Cardiac septum (tissue), 1 donor: ENCODE measurements at places on chromosomes 2 and 18. TPM values are rescaled to one million over a fixed set of nuclear protein-coding genes. Genes with fewer than 3 reads are reported as not detected.

The ZC3H15 gene
- 36.8 TPM for total RNA-seq

The ANKRD30BL gene
- total RNA-seq, result not detected

The NTSR2 gene
- not detected for total RNA-seq

The EPAS1 gene
- total RNA-seq, result 139 TPM

The DYNAP gene
- total RNA-seq, result not detected

The GATA6 gene
- 76.2 TPM for total RNA-seq

The RPRM gene
- not detected for total RNA-seq

The MROH2A gene
- not detected for total RNA-seq
